ENCODE measurements at places on chromosomes 7 and 10.

GRCh38 chr10:103605359-103606096 is 112.0 kb downstream of the NEURL1 start:
- DNase-seq: no peak

DNA sequence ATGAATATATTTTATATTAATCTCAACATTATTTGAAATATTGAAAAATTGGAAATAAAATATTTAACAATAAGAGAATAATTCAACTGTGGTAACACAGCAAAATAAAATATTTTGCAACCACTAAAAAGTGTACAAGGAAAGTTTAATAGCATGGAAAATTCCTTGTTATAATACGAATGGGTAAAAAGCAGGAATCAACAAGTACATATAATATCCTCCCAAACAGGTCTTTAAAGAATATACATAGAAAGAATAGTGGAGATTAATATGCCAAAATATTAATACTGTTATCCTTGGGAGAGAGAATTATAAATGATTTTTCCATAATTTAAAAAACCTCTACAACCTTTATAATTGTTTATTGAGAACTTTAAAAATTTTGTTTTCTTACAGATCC is 1.0 kb downstream of the DNAJC12 start:
- DNase-seq: no peak

DNA sequence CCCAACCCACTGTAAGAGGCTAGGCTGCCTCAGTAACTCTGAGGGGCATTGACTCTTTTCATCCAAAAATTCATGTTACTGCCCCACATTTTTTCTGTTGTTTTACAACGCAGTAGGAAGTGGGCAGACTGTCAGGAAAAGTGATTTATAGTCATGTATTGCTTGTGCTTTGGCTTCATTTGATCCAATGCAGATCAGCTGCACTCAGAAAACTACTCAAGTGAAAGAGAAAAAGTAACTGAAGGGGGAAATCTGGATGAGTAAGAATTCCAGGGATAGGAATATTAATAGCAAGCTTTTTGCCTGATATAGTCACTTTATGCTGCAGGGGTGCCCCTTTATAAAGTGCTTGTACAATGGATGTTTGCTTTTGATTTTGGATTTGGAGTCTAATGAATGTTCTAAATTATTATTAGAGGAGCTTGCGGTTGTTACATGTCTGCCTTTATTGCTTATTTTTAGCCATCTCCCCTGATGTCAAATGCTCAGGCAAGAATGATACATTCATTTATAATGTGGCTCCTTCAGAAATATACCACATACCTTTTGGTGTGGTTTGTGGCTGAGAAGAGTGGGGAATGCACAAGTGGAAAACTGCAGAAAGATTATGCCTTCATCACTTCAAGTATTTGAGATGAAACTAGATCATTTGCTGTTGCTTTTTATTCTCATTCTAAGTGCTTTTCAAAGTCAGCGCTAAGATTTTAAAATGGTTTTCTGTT is 86.1 kb downstream of the EGFR start:
- no peak for DNase-seq

DNA sequence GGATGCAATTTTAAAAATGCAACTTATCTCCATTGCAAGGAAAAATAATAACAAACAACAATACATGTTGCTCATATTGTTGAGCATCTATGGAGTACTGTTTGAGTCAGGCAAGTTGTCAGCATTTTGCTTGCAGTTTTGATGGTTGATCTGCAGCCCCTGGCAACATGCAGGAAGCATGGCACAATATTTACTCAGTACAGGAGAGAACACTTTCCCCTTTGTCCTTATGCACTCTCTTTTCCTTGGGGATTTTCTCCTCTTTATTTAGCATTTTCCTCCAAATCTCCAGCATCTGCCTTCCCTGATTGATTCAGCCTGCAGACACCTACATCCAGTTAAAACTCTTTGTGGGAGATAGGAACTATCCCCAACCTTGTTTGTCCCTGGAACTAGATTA is 620.5 kb upstream of the LRRN3 start:
- no peak for DNase-seq

DNA sequence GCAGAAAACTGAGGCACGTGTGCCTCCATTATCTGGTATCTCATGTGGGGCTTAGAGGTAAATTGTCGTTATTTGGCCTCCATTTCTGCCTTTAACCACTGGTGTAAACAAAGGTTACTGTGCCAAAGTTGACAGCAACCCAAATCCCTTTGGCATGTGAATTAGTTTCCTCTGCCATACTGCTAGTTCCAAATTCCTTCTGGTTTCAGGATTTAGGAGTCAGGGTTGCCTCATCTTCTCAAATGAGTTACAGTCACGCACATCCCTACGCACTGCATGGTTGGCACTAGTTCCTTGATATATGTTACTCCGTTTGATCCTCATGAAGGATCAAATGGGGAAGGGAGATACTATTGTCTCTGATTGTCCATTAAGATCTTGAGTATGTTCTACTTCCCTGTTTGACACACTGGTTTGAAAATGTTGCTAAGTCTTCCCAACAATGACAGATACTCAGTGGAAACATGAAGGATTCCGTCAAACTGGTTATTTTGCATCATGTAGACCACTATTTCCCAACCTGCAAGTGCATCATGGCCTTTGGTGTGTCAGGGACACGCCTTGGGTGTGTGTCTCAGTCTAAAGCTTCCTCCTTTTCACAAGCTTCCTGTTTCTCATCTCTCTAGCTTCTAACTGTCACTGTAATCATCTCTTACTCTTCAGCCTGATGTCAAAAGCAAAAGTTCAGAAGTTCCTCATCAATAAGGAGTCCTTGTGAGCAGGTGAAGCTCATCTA is at the start of gene LIPN:
Gene LIPN (plus strand): TSS at position 655 of the 736 bp plus-strand sequence. CDS start 1,386 bp downstream, outside the sequence.
- DNase-seq: no peak

DNA sequence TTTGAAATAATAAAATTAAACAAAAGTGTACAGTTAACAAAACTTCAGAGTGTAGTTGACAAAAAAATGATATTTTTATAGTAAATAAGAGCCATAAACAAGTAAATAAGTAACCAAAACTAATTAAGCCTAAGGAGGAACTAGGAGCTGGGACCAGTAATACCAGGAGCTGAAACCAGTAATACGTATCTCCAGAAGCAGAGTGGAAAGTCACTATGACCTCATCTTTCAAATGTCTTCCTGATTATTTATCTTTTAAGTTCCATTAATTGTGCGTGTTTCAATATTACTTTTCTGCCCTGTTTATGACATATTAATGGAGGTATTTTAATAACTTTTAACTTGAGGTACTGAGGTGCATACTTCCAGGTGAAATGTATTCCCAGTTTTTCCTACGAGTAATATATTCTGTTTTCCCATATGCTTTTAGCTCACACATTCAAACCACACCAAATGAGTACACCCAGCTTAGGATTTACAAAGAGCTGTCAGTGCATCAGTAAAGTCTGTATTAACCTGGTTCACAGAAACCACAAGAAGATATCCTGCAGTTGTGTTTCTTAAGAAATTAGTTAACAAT is 283.7 kb upstream of the HGF start:
- no peak for DNase-seq

GRCh38 chr7:74485611-74486010 is 31.9 kb downstream of the GTF2IRD1 start:
- no peak for DNase-seq

- DNase-seq: no peak
Measured at GRCh38 chr10:103564116-103564501, 70.6 kb downstream of the NEURL1 start.

GRCh38 chr10:51867956-51868355 is 168.6 kb upstream of the CSTF2T start:
- DNase-seq: no peak

DNA sequence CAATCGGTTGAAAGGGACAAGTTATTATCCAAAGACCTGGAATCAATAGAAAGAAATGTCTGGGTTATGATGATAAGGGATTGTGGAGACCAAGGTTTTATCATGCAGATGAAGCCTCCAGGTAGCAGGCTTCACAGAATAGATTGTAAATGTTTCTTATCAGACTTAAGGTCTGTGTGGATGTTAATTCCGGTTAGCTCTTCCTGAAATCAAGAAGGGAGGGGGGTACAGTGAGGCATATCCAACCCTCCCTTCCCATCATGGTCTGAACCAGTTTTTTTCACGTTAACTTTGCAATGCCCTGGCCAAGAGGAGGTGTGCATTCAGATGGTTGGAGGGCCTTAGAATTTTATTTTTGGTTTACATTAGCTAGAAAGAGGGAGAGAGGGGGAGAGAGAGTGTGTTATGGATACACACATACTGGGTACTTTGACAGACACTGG is 9.8 kb upstream of the LRRC61 start:
- DNase-seq: no peak

- no peak for DNase-seq
Measured at GRCh38 chr10:125691160-125691981, 8.4 kb upstream of the TEX36 start.

- DNase-seq: no peak
Measured at GRCh38 chr7:89914711-89915110, 239.6 kb upstream of the STEAP1 start.

GRCh38 chr10:89867964-89868363 is 166.6 kb downstream of the KIF20B start:
- DNase-seq: no peak

- DNase-seq: no peak
Measured at GRCh38 chr7:153447011-153447410, 605.2 kb upstream of the DPP6 start.

DNA sequence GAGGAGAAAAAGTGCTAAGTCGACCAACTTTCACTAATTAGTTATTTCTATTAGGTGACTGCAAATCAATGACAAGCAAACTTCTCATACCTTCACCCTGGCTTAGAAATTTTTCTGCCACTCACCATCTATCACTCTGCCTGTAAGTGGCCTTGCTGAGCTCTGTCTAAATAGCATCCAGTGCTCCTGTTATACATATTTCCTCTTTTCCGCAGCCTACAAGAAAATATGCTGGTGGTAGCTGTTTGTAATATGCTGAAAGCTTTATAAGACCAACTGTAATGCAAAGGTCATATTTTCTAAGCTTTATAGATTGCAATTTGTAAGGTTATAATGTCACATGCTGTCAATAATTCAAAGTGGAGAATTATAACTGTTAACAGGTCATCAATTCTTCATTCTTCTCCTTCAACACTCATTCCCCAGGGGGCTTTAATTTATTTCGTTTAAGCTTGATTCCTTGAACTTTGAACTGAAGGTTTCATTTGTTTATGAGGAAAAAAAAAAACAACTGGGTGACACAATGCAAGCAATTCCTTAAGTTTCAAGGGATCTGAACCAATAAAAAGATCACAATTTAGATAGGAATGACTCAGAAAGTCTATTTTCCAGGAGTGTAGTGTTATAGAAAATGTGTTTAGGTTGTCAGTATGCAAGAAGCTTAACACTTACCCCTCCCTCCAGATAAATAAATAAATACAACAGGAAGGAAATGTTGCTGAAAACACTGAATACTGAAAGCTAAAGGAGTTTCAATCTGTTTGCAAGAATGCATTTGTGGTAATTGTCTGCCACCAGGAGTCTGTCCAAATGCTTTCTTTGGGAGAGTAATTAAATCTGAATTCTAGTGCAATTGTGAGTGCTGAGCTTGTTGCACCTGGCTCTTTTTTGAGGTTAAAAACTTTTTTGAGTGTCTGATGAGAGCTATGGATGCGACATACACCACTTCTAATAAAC is 183.7 kb downstream of the SORCS1 start:
- DNase-seq: peak; percentile 38

- DNase-seq: no peak
Measured at GRCh38 chr7:142913051-142913450, 20.5 kb downstream of the TRPV5 start.

- no peak for DNase-seq
Measured at GRCh38 chr10:119138346-119139306, 26.9 kb downstream of the SFXN4 start.

GRCh38 chr10:38007551-38007950 is 2.9 kb upstream of the ZNF33A start:
- no peak for DNase-seq

DNA sequence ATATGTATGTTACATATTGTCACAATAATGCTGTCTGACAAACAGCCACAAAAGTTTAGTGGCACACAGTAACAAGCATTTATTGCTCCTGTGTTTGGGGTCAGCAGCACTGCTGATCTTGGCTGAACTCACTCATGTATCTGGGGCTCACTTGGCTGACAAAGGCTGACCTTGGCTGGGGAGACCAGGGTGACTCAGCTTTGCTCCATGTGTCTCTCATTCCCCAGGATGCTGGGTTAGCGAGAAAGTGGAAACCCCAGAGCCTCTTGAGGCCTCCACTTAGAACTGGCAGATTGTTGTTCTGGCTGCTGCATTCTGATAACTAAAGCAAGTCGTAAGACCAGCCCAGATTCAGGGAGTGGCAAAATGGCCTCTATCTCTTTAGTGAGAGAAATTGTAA is 217.3 kb upstream of the HABP2 start:
- no peak for DNase-seq

DNA sequence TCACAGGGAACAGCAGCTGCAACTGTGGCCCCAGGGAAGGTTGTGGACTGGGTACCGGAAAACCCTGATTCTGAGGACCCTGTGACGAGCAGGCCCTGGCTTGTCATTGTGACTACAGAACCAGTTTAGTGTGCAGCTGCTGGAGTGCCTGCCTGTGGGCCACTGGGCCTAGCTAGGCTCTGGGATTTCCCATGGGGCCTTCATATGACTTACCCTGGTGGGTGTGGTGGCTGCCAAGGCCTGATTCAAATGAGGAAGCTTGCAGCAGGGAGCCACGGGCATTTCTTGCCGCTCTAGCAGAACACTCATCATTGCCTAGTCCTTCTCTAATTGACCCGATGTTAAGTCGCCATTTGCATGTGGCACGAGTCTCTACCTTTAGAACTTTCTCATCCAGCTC is 14.7 kb upstream of the CAMK2G start:
- DNase-seq: no peak

GRCh38 chr7:152341039-152341913 is 94.5 kb downstream of the KMT2C start:
- no peak for DNase-seq

- DNase-seq: no peak
Measured at GRCh38 chr10:17958049-17958448, 6.3 kb downstream of the SLC39A12 start.

DNA sequence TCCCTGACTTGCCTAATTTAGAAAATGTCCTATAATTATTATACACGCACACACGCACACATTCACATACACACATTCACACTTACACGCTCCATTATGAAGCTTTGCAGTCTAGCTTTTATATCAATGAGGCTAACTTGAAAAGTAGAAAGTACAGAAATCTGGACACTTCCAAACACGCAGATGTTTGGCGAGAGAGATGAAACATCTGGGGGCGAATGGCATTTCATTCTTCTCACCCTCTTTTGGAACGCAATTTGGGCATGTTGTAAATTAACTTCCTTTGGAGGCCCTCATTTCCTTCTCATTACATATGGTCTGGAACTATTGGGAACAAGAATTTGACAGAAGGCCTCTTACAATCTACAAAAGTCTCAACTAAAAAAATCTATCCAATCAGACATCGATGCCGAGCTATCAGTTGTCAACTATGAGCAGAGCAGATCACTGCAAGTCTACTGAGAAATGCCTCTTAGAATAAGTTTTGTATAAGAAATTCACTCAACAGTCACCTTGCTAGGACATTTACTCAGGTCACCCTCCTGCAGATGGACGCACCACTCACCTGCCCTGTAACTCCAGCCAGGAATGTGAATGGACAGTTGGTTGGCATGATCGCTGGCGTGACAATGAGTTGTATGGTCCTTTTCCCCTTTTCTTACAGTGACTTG is 115.2 kb upstream of the ADAM12 start:
- DNase-seq: no peak

GRCh38 chr7:52782348-52782747 is 253.1 kb upstream of the POM121L12 start:
- no peak for DNase-seq
